Germinal center (tissue), 1 donor: ENCODE measurements at places on chromosomes 11 and 22.

- DNase-seq: no peak
Measured at GRCh38 chr22:22767876-22768602, 119.6 kb upstream of the IGLL5 start.

- DNase-seq: no peak
Measured at GRCh38 chr22:46131151-46131587, 19.2 kb upstream of the PPARA start.

DNA sequence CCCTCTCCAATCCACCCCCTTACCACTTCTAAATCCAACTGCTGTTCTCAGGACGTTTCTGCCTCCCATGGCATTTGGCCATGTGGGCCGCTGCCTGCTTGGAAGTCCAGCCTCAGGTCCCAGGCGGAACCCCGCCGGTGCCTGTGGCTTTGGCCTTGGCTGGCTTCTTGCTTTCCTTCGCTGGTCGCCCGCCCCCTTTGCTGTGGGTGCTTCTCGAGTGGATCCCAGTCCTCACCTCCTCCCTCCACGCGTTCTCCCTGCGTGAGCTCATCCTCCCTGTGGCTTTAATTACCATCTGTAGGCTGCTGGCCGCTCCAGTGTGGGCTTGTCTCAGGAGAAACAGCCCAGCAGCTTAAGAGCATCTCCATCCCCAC, 111.7 kb downstream of the NECTIN1 start:
- DNase-seq: no peak

DNA sequence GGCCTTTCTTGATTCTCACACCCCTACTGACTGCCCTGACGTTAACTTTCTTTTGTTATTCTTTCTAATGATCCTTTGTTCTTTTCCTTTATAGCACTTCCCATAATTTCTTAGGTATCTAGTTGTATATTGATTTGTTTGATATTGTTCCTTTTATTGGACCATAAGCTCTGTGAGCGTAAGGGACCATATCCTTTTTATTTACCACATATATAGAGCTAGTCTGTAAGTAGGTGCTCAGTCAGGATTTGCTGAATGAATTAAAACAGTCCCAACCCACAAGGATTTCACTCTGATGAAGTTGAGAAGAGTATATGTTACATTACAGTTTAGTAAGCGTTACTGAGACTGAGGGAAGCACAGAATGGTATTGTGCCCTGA, 68.8 kb downstream of the EMSY start:
- DNase-seq: no peak

DNA sequence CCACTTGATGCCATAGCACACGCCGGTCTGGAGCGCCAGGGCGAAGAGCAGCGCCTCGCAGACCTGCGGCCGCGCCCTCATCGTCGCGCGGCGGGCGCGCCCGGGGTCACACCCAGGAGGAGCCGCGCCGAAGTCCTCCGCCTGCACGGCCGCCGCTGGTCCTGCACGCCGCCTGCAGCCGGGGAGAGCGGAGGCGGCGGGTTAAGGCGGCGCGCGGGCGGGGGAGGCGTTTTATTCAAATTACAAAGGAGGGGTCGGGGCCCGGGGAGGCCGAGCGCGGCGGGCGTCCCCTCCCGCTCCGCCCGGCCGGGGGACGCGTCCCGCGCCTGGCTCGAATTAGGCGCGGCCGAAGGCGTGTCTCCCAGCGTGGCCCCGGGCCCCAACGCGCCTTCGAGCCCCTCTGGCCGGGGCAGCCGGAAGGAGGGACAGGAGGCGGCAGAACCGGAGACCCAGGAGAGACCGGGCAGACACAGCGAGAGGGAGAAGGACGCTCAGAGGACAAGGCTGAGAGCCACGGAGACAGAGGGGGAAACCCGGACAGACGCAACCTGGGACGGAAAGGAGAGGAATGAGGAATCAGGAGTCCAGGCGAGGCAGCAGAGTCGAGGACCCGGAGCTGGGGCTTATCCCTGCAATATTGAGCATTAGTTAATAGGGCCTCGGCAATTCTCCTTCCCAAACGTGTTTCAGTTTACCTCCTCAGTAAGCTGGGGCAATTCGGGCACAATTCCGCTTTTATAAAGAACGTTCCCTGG, at the start of gene WNT11:
Gene WNT11, minus strand, starts transcription at position 176 of the 755 bp plus-strand sequence. Its CDS starts 95 bp downstream, at position 81.
- DNase-seq: peak; percentile 51

GRCh38 chr11:65485920-65486219, 13.0 kb upstream of the MALAT1 start:
- DNase-seq: no peak

- DNase-seq: no peak
Measured at GRCh38 chr11:96707273-96707672, 317.5 kb downstream of the JRKL start.

- no peak for DNase-seq
Measured at GRCh38 chr11:96126917-96127595, 203.1 kb upstream of the MTMR2 start.

DNA sequence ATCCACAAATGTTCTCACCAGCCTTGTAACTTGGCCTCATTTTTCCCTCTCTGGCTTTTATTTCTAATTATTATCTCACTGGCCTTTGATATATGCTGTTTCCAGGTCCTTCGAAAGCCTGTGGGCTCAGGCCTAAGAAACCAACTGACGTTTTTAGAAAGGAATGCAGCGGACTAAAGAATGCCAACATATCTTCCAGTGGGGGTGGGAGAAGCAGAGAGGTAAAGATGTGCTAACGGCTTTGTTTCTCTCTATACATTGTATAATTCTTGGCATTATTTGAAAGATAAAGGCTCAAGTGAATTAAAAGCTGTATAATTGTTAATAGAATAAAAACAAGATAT, 28.2 kb downstream of the OR6Q1 start:
- DNase-seq: no peak

DNA sequence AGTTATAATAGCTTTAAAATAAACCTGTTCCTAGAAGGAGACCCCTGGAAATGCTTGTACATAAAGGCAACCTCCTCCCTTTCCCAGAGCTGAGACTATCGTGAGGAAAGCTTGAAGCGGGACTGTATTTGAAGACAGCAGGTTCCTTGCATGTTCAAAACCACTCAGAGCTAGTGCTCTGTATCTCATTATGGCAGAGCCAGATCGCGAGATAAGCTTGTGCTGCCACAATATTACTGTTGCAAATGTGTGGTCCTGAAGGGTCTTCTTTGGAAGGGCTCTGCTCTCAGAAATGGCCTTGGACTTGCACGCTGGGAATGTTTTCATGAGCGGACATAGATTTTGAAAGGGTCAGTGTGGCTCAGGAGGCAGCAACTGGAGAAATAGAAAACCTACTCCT, 168.2 kb downstream of the KIRREL3 start:
- DNase-seq: no peak

GRCh38 chr11:14644226-14645014, 816 bp downstream of the PDE3B start:
- peak; percentile 59 for DNase-seq

GRCh38 chr11:128783513-128783912, 83.6 kb downstream of the KCNJ1 start:
- no peak for DNase-seq

- DNase-seq: no peak
Measured at GRCh38 chr11:132734217-132734616, 798.1 kb downstream of the OPCML start.

DNA sequence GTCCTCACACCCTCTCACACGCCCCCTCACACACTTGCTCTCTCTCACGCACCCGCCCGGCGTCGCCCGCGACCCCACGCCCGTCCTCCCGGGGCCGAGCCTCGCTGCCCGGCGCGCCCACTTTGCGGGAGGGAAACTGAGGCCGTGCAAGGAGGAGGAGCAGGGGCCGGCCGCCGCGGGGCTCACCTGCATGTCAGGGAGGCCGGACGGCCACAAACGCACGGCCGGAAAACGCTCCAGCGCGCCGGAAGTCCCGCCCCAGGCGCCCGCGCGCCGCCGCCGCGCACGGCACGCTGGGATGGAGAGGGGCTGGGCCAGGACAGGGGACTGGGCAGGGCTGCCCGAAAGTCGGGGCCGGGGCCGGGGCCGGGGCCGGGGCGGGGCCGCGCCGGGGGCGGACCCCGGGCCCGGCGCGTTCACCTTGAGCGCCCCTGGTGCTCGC, at the start of gene CHID1:
Gene CHID1, minus strand, starts transcription at position 222 of the 442 bp plus-strand sequence. CDS start 5,994 bp downstream, outside the sequence.
- DNase-seq: peak; percentile 94

- DNase-seq: no peak
Measured at GRCh38 chr11:70466596-70466995, 68.3 kb downstream of the CTTN start.

GRCh38 chr11:72418834-72419560, 15.3 kb downstream of the CLPB start:
- DNase-seq: no peak

DNA sequence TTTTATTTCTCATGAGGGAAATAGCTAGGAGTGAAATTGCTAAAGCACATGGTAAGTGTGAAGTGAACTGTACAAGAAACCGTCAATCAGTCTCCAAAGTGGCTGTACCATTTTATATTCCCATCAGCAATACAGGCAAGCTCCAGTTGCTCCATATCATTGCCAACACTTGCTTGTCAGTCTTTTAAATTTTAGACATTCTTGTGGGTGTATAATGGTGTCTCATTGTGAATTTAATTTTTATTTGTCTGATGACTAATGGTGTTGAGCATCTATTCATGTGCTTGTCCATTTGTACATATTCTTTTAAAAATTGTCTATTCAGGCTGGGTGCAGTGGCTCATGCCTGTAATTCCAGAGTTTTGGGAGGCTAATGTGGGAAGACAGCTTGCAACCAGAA, 34.1 kb upstream of the SMCO4 start:
- DNase-seq: no peak

DNA sequence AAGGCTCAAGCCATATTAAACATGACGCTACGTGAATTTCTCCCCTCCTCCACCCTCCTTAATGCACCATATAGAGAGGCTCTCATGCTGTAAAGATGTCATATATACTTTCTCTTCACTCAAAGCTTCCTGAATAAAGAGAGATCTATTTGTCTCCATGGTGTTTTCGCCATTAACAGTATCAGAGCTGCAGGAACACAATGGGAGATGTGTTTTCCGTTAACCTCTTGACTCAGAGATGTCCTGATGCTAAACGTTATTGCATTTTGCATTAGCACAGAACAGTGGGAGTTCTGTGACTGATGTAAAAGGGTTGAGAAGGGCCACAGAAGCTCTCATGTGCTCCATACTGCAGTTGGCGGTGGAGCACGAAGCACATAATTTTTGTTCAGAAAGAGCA, 25.7 kb upstream of the BLID start:
- DNase-seq: no peak
